Muscle of arm (tissue), 14 donors: ENCODE measurements at places on chromosomes 6 and 20. TPM values are rescaled to one million over a fixed set of nuclear protein-coding genes. Genes with fewer than 3 reads are reported as not detected.

GRCh38 chr6:71906813-71907212, 20.5 kb downstream of the RIMS1 start:
- DNase-seq: no peak

DNA sequence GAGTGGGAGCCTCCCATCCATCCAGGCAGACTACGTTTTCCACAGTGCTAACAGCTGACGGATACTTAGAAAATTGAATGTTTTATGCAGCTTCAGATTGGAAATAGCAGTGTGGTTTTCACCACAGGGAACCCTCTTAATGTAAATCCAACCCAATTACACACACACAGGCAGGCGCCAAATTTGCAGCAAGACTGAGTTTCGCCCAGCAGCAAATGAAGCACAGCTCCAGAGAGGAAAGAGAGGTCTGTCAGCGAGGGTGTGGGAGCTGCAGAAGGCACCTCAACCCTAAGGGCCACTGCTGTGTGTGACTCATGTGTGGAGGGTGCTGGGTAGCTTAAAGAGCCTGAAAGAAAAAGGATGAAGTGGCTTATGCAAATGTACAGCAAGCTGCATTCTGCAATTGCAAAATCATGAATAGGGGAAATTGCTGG, 365.7 kb downstream of the MAFB start:
- DNase-seq: no peak

DNA sequence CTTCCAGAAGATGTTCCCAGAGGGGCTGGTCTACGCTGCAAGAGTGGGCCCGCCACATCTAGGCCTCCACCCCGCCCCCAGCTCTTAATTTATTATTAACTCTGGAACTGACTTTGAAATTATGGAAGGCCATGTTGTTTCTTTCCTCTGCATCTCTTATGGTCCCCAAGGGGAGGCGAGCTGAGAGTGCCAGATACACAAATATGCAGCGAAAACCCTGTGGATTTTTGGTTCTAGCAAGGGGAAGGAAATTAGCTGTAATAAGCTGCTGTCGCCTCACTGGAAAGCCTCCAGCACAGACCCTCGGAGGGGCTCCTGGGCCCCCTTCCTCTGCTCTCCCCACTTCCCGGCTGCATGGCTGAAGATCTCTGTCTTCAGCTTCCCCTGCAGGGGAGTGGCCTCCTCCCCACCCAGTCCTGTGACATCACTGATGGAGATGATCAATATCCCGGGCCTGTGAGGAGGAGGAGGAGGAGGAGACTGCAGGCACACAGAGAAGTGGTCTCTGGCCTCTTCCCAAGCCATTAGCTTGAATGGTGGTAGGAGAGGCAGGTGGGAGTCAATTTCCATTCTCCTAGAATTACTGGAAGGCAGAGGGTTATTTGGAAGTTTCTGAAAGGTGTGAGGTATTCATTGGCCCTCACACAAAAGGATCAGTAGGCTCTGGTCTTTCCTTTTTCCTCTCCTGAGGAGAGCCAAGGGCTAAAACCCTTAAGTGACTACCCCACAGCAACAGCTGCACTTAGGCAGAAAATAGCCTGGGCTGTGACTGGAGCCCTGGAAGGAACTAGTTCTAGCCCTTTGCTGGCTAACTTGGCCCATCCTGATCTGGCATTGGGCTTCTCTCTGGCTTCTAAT, 39.7 kb upstream of the CCDC167 start:
- no peak for DNase-seq

The SLPI gene
- not detected for polyA plus RNA-seq

DNA sequence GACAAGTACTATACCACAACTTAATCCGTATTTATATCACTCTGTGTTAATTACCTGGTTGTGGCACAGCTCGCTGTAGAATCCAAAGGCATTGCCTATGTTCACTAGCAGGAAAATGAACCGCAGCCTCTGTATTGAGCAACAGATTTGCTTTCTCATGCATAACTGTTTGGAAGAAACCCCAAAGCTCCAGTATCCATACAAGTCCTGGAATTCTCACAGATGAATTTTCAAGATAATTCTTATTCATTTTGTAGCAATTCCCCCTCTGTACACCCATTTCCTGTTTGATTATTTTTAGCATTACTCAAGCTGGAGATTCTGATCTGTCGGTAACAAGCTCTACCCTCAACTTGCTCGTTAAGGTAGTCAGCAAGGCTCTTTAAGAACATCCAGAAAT, 63.5 kb downstream of the STMND1 start:
- DNase-seq: no peak

The LTA gene
- not detected for polyA plus RNA-seq

GRCh38 chr20:6348908-6349307, 226.1 kb upstream of the FERMT1 start:
- no peak for DNase-seq
